ENCODE measurements at places on chromosomes 11 and 22. TPM values are rescaled to one million over a fixed set of nuclear protein-coding genes. Genes with fewer than 3 reads are reported as not detected.
A peak's percentile ranks its signal among the peaks of the same experiment; 100 is the strongest.

DNA sequence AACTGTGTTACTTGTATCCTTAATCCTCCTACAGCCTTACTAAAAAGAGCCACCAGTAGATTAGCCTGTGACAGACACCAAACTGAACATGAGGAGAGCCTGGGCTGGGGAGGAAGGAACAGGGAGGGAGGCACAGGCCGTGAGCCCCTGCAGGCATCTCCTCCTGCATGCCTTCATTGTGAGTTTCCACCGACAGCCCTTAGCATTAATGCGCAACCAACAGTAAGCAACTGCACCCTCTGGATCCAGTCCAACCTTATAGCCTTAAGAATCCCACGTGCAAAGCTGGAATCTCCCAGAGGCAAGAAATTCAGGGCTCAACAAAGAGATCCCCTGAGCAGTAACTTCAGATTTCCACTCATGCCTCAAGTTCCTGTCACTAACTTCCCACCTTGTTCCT, 84.6 kb downstream of the ETS1 start:
- peak; percentile 94 for DNase-seq
- H3K4me3 ChIP-seq: peak overlapping the region; percentile 74
- H3K27ac ChIP-seq: peak overlapping the region; percentile 95
- H3K4me1 ChIP-seq: peaks cover 100% of the 10 kb centered on the region
- H3K36me3 ChIP-seq: peaks cover 45% of the 10 kb centered on the region

GRCh38 chr22:36577019-36577418, 48.1 kb upstream of the EIF3D start:
- H3K27ac ChIP-seq: peak overlapping the region; percentile 36
- no peaks in the 10 kb centered on the region for H3K36me3 ChIP-seq
- H3K4me3 ChIP-seq: no peak overlapping the region
- DNase-seq: peak; percentile 94

DNA sequence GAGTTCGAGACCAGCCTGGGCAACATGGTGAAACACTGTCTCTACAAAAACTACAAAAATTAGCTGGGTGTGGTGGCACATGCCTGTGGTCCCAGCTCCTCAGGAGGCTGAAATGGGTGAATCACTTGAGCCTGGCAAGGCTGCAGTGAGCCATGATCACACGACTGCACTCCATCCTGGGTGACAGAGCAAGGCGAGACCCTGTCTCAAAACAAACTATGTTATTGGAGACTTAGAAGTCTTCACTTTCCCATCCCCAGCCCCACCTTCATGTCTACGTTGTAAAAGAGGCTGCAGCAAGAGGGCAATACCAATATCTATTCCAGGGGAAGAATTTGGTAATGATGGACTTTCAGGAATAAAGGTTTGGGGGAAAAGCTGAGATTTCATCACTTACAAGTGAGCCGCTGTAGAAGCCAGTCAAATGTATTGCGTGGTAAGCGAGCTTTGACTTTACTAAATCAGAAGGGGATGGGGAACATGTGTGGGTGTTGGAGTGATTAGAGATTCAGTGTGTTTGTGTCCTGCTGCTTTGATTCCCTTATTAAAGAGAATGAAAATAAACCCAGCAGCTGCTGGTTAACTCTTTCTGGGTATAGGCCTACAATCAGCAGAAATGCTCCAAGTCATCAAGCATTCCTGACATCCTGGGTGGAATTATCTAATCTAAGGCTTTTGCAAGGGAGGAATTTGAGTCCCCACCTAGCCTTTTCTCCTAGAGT, 53.7 kb downstream of the UBASH3B start:
- H3K4me3 ChIP-seq: peak overlapping the region; percentile 71
- peak overlapping the region; percentile 93 for H3K27ac ChIP-seq
- H3K36me3 ChIP-seq: peaks cover 1% of the 10 kb centered on the region
- peaks cover 77% of the 10 kb centered on the region for H3K4me1 ChIP-seq

DNA sequence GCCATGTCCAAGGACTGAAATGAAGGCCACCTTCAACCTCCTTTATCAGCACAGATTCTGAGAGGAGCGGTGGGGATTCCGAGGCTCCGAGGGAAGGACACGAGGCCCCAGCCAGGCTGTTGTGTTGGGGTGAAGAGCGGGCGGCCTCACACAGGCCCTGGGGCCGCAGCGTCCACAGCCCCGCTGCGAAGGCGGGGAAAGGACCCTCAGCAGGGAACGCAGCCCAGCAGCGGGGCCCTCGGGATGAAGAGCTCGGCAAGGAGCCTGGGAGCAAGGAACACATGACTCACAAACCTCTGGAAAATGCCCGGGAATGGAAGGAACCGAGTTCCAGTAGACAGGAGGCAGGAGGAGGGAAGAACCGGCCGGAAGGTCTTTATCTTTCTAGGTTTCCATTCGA, 227.2 kb downstream of the BRD1 start:
- peaks cover 7% of the 10 kb centered on the region for H3K36me3 ChIP-seq
- no peak for DNase-seq
- H3K4me3 ChIP-seq: no peak overlapping the region
- no peaks in the 10 kb centered on the region for H3K4me1 ChIP-seq
- peaks cover 4% of the 10 kb centered on the region for H3K27me3 ChIP-seq

DNA sequence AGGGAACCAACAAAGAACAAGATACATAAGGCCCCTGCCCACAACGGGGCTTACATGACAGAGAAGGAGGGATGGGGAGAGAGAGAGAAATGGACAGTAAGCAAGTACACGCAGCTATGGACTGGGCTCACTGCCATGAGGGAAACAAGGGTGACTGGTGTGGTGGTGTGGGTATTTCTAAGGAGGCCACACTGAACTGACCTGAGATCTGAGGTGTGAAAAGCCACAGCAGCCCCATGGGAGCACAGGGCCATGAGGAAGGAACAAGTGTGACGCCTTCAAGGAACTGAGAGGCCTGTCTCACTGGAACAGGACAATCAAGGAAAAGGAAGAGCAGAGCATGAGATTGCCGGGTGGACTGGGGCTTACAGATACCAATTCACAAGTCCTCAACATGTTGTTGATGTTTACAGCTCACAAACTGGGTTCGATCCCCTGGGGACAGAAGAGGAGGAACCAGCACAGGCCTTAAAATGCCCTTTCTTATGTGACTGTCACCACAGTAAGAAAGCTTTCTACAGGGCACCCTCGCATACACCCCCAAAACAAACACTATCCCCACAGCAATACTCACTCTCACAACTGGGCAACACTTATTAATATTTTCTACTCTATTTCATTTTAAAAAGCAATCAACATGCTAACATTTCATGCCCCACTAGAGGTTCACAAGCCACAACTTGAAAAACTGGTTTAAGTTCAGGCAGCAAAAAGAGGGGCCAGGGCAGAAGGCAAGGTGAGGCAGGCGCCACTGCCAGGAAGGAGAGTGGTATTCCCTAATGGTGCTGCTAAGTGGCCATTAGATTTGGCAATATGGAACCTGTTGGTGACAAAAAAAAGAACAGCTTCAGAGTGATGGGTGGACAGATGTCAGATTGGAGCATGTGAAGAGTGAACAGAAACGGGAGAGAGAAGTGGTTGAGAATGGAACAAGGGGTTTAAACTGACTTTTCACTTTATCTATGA, 39.1 kb downstream of the TCIRG1 start:
- no peak overlapping the region for H3K4me3 ChIP-seq
- no peak overlapping the region for H3K27ac ChIP-seq
- no peaks in the 10 kb centered on the region for H3K4me1 ChIP-seq
- H3K27me3 ChIP-seq: no peaks in the 10 kb centered on the region
- H3K36me3 ChIP-seq: peaks cover 5% of the 10 kb centered on the region

DNA sequence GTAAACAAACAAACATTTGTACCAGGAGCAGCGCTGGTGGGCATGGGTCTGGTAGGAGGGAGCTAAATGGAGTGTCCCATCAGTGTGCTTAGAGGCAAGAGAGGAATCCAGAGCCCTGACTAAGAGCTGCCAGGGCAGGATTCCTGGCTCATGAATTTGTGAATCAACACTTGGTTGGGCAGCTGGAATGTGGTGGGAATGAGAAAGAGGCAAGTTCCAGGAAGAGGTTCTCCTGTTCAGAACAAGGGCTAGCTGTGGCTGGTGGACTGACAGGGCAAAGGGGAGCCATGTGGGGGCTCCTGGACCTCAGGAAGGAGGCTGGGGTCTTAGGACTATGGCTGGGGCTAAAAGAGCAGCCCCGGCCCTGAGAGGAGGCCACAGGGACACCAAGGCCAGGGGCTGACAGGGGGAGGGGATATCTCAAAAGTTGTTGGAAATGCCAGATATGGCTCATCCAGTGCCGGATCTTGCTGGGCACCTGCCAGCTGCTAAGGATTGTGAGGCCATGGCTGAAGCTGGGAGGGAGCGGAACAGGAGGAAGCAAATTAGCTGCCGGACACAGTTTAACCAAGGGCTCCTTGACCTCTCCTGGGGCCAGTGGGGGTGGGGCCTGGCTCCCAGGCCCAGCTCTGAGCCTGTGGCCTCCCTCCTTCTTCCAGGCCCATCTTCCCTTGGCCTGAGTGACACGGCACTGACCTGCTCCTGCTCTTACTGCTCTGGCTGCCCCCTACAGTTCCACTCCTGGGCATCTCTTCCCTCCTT, 14.6 kb upstream of the P2RY6 start:
- H3K27ac ChIP-seq: peak overlapping the region; percentile 100
- peaks cover 41% of the 10 kb centered on the region for H3K4me1 ChIP-seq
- H3K4me3 ChIP-seq: peak overlapping the region; percentile 74
- H3K27me3 ChIP-seq: peaks cover 5% of the 10 kb centered on the region
- no peaks in the 10 kb centered on the region for H3K36me3 ChIP-seq
- peak; percentile 95 for DNase-seq

GRCh38 chr22:20578707-20579106, 71.3 kb downstream of the MED15 start:
- peaks cover 5% of the 10 kb centered on the region for H3K27me3 ChIP-seq
- peaks cover 27% of the 10 kb centered on the region for H3K36me3 ChIP-seq
- no peak for DNase-seq

GRCh38 chr11:70129051-70129592, 51.0 kb downstream of the ANO1 start:
- H3K27ac ChIP-seq: no peak overlapping the region
- H3K27me3 ChIP-seq: peaks cover 46% of the 10 kb centered on the region
- no peak overlapping the region for H3K4me3 ChIP-seq
- peaks cover 7% of the 10 kb centered on the region for H3K4me1 ChIP-seq

GRCh38 chr22:48053486-48053885, 1291.0 kb downstream of the TBC1D22A start:
- DNase-seq: no peak
- no peaks in the 10 kb centered on the region for H3K4me1 ChIP-seq
- H3K27ac ChIP-seq: no peak overlapping the region
- no peaks in the 10 kb centered on the region for H3K27me3 ChIP-seq

- peaks cover 11% of the 10 kb centered on the region for H3K27me3 ChIP-seq
- H3K36me3 ChIP-seq: peaks cover 51% of the 10 kb centered on the region
- H3K4me3 ChIP-seq: no peak overlapping the region
- peaks cover 89% of the 10 kb centered on the region for H3K4me1 ChIP-seq
- peak overlapping the region; percentile 94 for H3K27ac ChIP-seq
Measured at GRCh38 chr11:12459865-12460444, 82.6 kb downstream of the PARVA start.

DNA sequence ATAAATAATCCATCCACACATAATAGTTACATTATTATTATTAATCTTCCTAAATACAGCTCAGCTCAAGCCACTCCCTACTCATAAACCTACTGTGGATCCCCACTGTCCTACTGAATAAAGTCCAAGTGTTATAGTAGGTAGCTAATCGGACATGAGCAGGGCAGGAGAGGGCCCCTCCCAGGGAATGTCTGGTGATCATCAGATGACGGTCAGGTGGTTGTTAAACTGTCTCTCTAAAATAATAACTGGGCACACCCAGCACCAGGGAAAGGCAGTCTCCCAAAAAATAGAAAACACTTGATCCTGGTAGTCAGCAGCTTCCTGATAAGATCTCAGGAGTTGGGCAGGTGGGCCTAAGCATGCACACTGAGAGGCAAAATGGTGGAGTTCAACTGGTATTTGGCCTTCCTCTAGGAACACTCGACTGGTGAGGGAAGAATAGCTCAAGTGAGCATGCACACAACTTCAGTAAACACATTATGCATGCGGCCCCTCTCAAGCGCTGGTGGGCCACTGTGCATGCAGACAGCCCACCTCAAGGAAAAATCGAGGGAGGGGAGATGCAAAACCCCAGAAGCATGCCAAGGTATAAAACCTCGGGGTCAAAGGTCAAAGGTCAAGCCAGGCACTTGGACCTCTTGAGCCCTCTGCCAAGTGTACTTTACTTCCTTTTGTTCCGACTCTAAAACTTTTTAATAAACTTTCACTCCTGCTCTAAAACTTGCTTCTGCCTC, 65.0 kb downstream of the LRRC32 start:
- H3K27me3 ChIP-seq: peaks cover 15% of the 10 kb centered on the region
- no peaks in the 10 kb centered on the region for H3K36me3 ChIP-seq
- no peak overlapping the region for H3K27ac ChIP-seq
- H3K4me1 ChIP-seq: peaks cover 27% of the 10 kb centered on the region
- 0 out of 2 replicates have a peak overlapping the region, but pooled peaks have one; percentile 26 for H3K4me3 ChIP-seq

- no peak overlapping the region for H3K27ac ChIP-seq
- no peaks in the 10 kb centered on the region for H3K36me3 ChIP-seq
- DNase-seq: no peak
- H3K4me1 ChIP-seq: no peaks in the 10 kb centered on the region
- no peaks in the 10 kb centered on the region for H3K27me3 ChIP-seq
Measured at GRCh38 chr11:40924915-40925314, 534.5 kb downstream of the LRRC4C start.

DNA sequence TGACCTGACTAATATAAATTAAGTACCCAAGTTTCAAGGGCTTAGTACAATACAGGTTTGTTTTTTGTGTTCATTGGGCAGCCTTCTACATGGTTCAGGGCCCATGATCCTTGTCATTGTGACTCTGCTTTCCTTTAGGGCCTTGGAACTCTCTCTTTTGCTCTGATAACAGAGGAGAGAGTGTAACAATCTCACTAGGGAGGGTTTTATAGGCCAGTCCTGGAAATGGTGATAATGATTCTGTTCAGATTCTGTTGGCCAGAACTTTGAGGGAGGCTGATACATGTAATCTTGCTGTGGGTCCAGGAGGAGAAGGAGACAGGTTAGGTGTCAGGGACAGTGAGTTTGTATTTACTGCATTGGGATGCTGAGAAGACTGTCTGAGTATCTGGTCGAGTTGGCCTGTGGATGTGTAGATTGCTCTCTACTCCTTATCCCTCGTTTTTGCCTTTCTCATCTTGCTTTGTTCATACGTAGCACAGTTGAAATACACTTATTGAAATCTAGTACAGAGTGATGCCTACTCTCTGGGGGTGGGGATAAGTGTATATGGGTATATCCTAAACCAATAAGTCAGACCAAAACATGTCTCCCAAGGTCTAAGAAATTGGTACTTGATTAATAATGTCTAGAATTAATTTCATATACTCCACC, 37.5 kb upstream of the HEPHL1 start:
- H3K27ac ChIP-seq: no peak overlapping the region
- H3K4me1 ChIP-seq: peaks cover 27% of the 10 kb centered on the region
- peaks cover 13% of the 10 kb centered on the region for H3K27me3 ChIP-seq
- DNase-seq: no peak

KCNQ1 gene
- not detected for total RNA-seq

CABP4 gene
- total RNA-seq: not detected

GP1BB gene
- total RNA-seq: 0.24 TPM

SCN2B gene
- total RNA-seq: not detected

FIBP gene
- total RNA-seq: 117 TPM

MMP10 gene
- 0.83 TPM for total RNA-seq

SCGB1C1 gene
- not detected for total RNA-seq

HEPHL1 gene
- not detected for total RNA-seq

FAT3 gene
- 4.2 TPM for total RNA-seq
